ENCODE measurements at places on chromosomes 12 and 14. TPM values are rescaled to one million over a fixed set of nuclear protein-coding genes. Genes with fewer than 3 reads are reported as not detected.

Gene GABARAPL1
- total RNA-seq: 82.4 TPM

Gene TCL1B
- not detected for total RNA-seq

Gene PCK2
- total RNA-seq: 36.5 TPM

Gene ANKRD13A
- total RNA-seq: 66.6 TPM

Gene SMCO2
- total RNA-seq: not detected

Gene CIT
- 48.0 TPM for total RNA-seq

Gene CEP128
- 4.1 TPM for total RNA-seq

Gene AMHR2
- total RNA-seq: not detected

Gene GLIPR1L1
- not detected for total RNA-seq

Gene YARS2
- total RNA-seq: 10.3 TPM

Gene ARG2
- total RNA-seq: 0.74 TPM

Gene PITPNM2
- 4.1 TPM for total RNA-seq

Gene FBLN5
- total RNA-seq: 56.8 TPM

Gene CCDC175
- not detected for total RNA-seq

Gene NXPH4
- total RNA-seq: 2.4 TPM

Gene RAP1B
- 256 TPM for total RNA-seq

Gene C1S
- 790 TPM for total RNA-seq

Gene SRRM4
- total RNA-seq: not detected

Gene ALG10
- total RNA-seq: 2.0 TPM

Gene PRIM1
- 4.3 TPM for total RNA-seq

Gene SLC25A21
- total RNA-seq: 1.2 TPM

Gene CLEC4C
- total RNA-seq: not detected
